Amniotic epithelial cell (primary cell): ENCODE measurements at places on chromosomes 16 and 17.

DNA sequence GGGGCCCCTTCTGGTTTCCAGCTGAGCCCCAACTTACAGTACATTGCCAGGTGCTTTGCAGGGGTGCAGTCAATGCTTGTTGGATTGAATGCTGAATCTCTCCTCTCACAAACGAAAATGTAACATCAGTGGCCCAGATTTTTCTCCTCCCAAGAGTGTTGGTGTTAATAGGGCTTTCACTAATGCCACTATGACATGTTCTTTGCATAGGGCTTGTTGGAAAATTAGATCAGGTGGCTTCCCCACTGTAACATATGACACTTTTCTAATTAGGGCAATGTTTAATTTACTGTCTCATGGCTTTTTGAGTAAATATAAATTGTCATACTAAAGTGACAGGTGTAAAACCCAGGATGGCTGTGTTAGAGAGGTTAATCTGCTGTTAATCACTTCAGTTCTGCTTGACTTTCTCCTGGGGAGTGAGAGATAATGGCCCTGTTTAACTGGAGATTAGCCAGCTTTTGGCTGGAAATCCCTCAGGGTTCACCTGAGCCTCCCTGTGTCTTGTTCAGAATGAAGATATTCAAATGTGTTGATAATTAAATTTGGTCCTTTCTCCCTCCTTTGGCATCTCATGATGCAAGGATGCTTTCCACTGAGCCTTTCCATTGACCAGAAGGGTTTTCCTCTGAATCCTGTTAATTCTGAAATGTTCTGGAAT lies 502.3 kb downstream of the RBFOX1 start:
- no peak for DNase-seq

GRCh38 chr16:17367923-17368322 lies 102.8 kb downstream of the XYLT1 start:
- DNase-seq: peak; percentile 50

DNA sequence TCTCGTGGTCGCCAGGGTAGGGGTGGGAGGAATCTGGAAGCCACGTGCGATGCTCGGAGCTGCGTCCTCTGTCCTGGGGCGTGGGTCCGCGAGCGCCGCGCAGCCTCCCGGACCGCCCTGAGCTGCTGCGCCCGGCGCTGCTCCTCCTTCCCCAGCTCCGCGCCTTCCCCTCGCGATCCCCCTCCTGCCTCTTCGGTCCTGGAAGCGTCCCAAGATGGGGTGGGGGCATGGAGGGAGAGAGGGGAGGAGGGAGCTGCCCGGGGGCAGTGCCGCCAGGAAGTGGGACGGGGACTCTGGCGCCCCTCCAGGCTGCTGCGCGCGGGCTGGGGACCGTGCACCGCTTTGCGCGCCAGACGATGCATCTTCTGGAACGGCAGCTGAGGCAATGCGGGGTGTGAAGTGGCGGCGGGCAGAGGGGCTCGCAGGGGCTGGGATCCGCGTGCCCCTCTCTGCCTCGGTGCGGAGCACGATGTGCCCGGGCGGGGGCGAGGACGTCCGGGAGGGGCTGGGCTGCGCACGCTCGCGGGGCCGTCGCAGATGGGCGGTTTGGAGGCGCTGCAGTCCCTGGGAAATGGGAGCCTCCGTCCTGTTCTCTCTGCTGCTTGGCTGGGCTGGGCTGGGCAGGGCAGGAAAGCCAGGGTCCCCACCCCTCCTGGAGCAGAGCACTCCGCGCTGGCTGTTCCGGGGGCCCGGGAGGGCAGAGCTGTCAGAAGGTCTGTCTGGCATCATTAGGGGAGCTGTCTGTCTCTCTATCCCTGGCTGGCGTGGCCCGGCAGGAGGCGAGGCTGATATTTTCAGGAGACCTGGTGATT lies 388.0 kb downstream of the SEC14L1 start:
- DNase-seq: no peak

DNA sequence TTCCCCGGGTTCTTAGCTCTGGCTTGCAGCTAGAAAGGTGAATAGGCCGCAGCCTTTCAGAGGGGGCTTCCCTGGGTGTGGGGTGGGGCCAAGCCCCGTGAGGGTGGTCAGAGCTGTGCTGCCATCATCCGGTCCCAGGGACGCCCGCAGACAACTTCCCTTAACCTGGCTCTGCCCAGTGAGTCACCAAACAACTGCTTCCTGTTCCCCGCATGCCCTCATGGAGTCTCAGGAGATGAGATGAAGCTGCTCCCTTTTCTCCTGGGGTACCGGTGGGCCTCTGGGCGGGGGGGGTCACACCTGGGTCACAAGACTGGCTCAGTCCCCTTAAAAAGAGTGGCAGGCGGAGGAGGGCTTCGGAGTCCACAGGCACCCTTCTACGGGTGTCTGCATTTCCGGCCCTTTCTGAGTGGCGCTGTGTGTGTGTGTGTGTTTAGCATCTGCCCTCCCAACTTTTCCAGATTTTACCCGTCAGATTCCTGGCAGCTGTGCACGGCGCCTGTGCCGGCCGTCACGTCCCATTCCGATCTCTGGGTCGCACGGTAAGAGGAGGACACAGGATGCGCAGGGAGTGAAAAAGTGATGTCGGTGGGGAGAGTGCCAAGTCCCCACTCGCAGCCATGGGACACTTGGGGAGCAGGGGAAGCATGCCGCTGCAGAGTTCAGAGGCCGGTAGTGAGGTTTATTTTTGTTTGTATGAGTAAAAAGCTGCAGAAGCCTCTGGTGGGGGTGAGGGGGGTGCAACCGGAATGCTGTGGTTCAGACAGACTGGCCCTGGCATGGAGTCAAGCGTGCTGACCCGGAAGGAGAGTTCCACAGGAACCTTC lies 16.8 kb downstream of the HIC1 start:
- no peak for DNase-seq

- no peak for DNase-seq
Measured at GRCh38 chr17:81580481-81580880, 28.3 kb upstream of the FAAP100 start.

GRCh38 chr16:50591800-50592771 lies 43.9 kb downstream of the NKD1 start:
- DNase-seq: no peak

GRCh38 chr16:65105171-65105570 lies 16.7 kb downstream of the CDH11 start:
- no peak for DNase-seq

- DNase-seq: no peak
Measured at GRCh38 chr16:53937161-53937880, 233.4 kb downstream of the FTO start.

DNA sequence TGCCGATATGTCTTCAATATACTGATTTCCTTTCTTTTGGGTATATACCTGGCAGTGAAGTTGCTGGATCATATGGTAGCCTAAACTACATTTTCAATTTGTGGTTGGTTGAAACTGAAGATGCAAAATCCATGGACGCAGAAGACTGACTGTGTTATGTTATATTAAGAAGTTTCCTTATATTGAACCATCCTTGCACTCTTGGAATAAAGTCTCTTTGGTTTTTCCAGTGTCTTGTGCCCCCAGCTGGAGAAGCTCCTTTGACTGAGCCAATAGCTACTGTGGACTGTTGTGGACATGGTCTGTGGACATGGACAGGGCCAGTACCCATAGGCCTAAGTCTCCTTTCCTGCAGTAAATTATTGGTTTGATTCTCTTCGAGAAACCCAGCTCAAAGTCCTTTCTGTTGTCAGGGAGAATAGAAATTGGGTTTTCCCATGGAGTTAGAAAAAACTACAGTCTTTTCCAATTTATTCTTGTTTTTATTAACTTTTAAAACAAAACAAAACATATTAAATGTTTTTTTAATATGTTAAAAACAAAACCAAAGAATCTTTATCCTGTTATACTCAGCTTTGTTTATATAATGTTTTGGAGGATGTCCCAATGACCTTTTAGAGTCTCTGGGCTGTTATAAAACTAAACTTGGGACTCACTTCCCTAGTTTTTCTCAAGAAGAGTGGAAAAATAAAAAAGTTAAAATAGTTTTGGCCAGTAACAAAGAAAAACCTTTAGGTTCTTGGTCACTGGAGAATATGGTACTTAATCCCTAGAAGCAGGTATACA lies 15.2 kb upstream of the IL34 start:
- no peak for DNase-seq

GRCh38 chr17:61587807-61588660 lies 3.0 kb downstream of the NACA2 start:
- no peak for DNase-seq

DNA sequence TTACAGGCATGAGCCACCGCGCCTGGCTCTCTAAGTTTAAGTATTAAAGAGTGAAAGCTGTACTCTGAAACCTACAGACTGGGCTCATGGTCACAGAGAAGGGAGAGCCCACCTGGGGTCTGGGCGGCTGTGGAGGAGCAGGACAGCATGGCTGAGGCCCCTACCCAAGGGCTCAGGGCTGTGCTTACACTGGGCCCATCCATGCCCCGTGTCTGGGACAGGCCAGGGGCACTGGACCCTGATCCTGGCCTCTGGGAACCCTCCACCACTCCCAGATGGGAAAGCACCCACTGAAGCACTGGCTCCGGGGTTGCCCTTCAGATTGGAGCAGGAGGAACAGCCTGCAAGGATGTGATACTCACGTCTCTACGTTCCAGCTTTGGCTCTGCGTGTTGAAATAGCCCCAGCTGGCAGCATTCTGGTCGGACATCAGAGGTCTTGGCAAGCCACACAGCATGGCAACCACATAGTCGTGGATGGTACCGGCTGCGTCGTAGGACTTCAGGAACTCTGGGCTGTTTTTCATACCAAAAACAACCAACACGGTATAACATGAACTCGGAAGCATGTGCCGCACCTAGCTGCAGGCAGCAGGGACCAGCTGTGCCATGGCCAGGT lies 13.0 kb downstream of the SHPK start:
- no peak for DNase-seq

GRCh38 chr17:80119271-80119791 lies 17.9 kb downstream of the GAA start:
- DNase-seq: no peak

DNA sequence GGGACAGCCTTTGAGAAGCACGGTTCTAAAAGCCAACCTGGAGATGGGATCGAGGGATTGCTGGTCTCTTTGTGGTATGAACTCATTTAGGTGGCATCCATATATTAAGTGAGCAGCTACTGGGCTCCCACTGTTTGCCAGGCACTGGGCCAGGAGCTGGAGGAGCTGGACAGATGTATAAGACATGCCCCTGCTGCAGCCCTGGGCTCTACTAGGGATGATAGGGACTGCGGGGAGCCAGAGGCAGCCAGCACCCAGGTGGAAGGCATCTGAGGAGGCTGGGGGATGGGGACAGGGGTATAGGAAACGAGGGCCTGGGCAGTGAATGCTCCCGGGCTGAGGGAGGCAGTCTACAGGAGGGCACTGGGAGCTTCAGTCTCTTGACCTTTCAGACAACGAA lies 53.0 kb upstream of the MEAK7 start:
- no peak for DNase-seq

DNA sequence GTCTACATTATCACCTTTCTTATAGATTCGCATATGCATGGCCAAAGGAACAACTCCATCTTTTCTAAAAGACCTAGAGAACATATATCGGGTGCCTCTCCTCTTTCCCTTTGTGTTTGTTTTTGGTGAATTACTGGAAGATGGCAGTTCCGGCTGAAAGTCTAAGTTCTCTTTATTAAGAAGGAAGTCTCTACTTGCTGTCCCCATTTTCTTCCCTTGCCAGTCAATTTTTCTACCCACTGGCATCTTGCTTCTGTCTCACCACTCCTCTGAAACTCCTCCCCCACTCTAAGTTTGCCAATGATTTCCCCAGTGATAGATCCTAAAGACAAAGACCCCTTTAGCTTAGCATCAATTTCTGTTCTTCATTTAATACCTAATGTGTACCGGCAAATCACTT lies 93.9 kb upstream of the CORO6 start:
- DNase-seq: no peak

- DNase-seq: peak; percentile 81
Measured at GRCh38 chr17:77374170-77374936, 233.6 kb downstream of the SEC14L1 start.

GRCh38 chr17:15452746-15453145 lies 14.7 kb downstream of the CDRT4 start:
- DNase-seq: peak; percentile 82

DNA sequence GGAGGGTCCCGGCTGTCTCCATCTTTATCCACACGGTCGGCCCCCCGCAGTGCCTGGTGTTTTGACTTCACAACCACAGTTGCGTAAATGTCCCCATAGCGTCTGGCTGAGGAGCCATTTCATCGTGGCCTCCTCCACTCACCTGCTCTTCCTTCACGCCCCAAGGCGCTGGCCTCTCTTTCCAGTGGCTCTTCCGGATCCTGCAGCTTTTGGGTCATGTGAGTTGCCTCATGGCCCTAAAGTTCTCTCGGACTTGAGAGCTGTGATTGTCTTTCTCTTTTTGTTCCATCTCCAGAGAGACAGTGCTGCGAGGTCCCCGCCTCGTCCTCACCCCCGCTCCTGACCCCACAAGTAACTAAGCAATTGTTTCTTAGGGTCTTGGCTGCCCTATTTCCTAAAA lies 22.7 kb downstream of the FLYWCH1 start:
- no peak for DNase-seq

DNA sequence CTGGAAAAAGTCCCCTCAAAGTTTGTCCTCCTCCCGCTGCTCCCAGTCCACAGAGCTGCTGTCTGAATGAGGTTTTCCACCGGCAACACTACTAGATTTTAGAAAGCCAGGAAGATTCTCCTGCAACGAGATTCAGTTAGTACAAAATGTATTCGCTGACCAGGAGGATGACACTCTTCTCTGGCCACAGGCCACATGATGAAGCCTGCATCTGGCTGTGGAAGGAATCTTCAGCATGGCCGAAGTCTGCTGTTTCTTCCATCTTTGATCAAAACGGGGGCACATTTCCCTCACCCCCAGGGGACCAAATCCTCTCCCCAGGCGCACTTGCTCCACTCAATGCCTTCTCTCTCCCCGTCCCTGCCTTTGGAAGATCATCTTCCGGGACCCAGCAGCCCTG lies 215.8 kb upstream of the NLRP1 start:
- no peak for DNase-seq

GRCh38 chr17:2962729-2963128 lies 100.7 kb downstream of the OR1D5 start:
- no peak for DNase-seq

DNA sequence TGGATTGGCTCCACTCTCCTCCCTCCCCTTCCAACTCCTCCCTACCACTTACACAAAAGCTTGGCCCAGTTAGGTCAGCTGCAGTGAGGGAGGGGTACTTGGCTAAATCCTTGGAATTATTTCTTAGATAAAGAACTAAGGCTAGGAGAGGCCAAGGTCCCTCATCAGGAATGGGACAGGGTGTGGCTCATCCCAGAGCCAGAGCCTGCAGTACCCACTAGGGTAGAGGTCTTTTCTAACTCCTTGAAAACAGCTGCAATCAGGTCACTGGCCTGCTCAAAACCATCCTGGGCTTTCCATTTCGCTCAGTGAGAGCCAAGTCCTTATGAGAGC lies 1.9 kb upstream of the SLC46A1 start:
- DNase-seq: no peak

DNA sequence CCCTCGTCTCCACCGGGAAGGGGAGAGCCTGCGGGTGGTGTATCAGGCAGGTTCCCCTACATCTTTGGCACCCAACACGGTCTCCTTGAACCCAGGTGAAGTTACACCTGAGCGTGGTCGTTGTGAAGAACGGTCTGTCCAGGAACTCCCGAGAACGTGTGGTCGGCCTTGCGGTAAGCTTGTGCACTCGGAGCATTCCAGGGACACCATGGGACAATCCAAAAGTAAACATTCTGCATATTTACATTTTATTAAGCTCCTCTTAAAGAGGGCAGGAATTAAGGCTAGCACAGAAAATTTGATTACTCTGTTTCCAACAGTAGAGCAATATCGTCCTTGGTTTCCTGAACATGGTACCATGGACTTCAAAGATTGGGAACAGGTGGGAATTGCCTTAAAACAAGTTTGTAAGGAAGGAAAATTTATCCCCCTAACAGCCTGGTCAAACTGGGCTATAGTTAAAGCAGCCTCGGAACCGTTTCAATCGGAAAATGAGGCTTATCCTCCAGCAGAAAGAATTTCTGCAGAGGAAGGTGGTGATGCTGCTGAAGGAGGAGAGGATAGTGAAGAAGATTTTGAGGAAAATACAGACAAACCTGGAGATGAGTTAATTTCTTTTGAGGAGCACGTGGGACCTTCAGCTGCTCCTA lies 18.2 kb downstream of the ALOX15B start:
- DNase-seq: no peak
